ENCODE measurements at places on chromosomes 13 and 19.

DNA sequence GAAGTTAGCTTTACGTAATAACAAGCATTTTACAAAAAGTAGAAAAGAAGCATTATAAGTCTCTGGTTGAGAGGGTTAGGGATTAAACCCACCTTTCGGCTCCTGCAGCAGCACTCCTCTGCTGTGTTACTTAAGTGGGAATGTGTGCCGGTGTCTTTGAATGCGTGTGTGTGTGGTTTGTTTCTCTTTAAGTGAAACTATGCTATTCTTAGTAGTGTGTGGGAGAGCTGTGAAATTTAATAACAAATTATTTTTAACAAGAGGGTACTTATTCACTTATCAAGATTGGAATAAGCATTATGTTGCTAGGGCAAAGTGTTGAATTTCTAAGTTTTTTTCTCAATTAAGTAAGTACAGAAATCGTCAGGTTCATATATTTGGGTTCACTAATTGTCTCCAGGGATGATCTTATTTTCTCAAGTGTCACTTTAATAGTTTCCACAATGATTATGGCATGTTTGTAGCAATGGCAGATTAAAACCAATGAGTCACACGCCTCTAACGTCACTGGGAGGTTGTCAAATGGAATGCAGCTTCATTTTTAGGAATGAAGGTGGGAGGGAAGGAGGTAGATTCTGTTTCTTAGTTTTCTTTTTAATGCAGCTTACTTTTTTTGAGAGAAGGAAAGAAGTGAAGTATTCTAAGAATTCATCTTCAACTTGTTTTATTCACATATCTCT, 151.3 kb downstream of the LMO7 start:
- DNase-seq = no peak

DNA sequence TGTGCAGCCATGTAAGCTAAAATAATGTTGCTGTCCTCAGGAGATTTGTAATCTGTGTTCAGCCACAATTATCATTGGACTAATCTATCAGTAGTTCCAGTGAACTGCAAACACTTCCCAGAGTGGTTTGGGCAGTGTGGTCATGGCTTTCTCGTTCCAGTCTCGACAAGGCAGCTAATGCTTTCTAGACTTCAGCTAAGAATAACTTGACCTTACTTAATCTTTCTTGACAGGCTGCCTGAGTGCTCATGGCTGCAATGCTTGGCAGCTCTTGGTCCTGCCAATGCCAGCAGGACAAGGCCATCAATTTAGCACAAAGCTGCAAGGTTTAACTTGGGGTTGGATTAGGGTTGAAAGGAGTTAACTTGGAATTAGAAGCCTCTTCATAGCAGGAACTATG, 32.8 kb downstream of the ATP12A start:
- DNase-seq = no peak

- no peak for DNase-seq
Observed at GRCh38 chr13:109274188-109274821, 512.1 kb downstream of the IRS2 start.

- no peak for DNase-seq
Observed at GRCh38 chr13:39461685-39462266, 141.2 kb downstream of the LHFPL6 start.

- no peak for DNase-seq
Observed at GRCh38 chr13:101049166-101049850, 367.0 kb downstream of the NALCN start.

DNA sequence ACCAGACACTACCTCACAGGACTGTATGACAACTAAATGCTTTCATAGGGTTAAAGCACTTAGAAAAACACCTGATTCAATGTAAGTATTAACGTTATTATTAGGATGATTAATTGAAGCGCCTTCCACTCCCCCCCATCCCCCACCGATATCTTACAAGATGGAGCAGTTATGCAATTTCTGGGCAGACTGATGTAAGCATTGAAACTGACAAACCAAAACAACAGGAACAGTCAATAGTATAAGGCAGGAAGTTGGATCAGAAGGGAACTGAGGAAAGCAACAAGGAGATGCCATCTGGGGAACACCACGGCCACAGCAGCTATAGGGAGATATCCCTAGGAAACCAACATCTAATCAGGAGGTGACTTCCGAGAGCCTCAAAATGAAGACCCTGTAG, 3.8 kb downstream of the LCP1 start:
- DNase-seq = no peak

GRCh38 chr19:293436-294110, 2.4 kb upstream of the PLPP2 start:
- no peak for DNase-seq

GRCh38 chr13:82294226-82294625, 1588.0 kb downstream of the SLITRK1 start:
- DNase-seq = no peak

- DNase-seq = no peak
Observed at GRCh38 chr13:62434081-62434480, 1018.4 kb upstream of the PCDH20 start.

DNA sequence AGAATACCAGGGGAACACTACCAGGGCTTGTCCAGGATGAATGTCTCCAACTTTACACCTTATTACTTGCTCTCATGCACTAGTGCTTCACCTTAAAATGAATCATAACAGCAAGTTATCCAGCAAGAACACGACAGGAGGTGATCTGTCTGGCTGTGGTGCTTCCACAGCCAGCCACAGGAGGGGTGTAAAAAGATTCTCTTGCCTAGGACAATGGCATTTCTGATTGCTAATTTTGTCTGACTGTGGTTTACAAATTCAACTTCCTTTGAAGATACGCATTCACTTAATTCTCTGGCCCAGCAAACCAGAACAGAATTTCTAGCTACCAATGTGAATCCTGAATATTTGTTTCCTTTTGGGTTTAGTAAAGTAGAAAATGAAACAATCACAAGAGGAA, 23.1 kb upstream of the COG3 start:
- no peak for DNase-seq

GRCh38 chr19:45782162-45782691, at the start of gene DMPK:
Gene DMPK, minus strand, starts transcription at chr19:45782490. Its CDS starts 138 bp downstream, at chr19:45782352.
- DNase-seq = no peak

All from stimulated activated CD8-positive, alpha-beta memory T cell treated with anti-CD3 and anti-CD28 coated beads, Interleukin-7, amount 100 ng/mL, for 24 hours (primary cell).